ENCODE measurements at places on chromosomes 6 and 20.

DNA sequence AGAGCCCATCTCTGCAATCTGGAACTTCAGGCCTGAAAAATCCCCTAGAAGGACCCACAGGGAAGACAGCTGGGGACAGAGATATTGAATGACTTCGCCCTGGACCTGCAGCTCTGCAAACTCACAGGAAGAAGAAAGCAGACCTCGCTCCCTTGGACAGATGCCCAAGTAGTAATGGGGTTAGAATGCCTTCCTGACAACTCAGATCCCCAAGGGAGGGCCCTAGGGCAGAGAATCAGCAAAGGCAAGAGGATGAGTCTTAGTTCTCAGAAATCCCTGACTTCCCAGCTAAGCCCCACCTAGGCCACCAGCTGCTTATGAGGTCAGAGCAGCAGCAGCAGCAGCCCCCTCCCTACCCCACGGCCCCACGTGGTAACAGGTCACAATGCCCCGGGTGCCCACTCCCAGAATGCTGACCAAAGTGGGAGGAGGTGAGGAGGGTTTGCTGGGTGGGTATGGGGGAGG is at the start of gene C20orf141:
Gene C20orf141 (plus strand): TSS at position 401 of the 465 bp plus-strand sequence. CDS start 198 bp downstream, outside the sequence.
- DNase-seq, result peak; percentile 97
- peaks cover 26% of the 10 kb centered on the region for H3K4me1 ChIP-seq
- H3K27me3 ChIP-seq, result no peaks in the 10 kb centered on the region

GRCh38 chr20:6122873-6123648 is at the start of gene FERMT1:
Gene FERMT1, minus strand, starts transcription at chr20:6123030. Its CDS starts 3,476 bp downstream, at chr20:6119554.
- peaks cover 6% of the 10 kb centered on the region for H3K27me3 ChIP-seq
- H3K36me3 ChIP-seq, result no peaks in the 10 kb centered on the region
- peak; percentile 60 for DNase-seq
- peak within 1 kb of the TSS; percentile 20 for H3K27ac ChIP-seq

- no peaks in the 10 kb centered on the region for H3K36me3 ChIP-seq
- no peaks in the 10 kb centered on the region for H3K4me1 ChIP-seq
- no peaks in the 10 kb centered on the region for H3K27me3 ChIP-seq
- no peak overlapping the region for H3K4me3 ChIP-seq
Measured at GRCh38 chr6:115573861-115574260, 486.8 kb downstream of the FRK start.

- H3K4me1 ChIP-seq, result peaks cover 10% of the 10 kb centered on the region
- DNase-seq, result no peak
- no peak overlapping the region for H3K4me3 ChIP-seq
- H3K27me3 ChIP-seq, result peaks cover 29% of the 10 kb centered on the region
- no peak overlapping the region for H3K27ac ChIP-seq
- no peaks in the 10 kb centered on the region for H3K36me3 ChIP-seq
Measured at GRCh38 chr6:167684276-167685104, 142.2 kb upstream of the AFDN start.

- no peak overlapping the region for H3K27ac ChIP-seq
- no peak overlapping the region for H3K4me3 ChIP-seq
- peak; percentile 51 for DNase-seq
- no peaks in the 10 kb centered on the region for H3K36me3 ChIP-seq
- H3K4me1 ChIP-seq, result no peaks in the 10 kb centered on the region
- H3K27me3 ChIP-seq, result no peaks in the 10 kb centered on the region
Measured at GRCh38 chr6:14046476-14047068, 71.0 kb upstream of the CD83 start.

DNA sequence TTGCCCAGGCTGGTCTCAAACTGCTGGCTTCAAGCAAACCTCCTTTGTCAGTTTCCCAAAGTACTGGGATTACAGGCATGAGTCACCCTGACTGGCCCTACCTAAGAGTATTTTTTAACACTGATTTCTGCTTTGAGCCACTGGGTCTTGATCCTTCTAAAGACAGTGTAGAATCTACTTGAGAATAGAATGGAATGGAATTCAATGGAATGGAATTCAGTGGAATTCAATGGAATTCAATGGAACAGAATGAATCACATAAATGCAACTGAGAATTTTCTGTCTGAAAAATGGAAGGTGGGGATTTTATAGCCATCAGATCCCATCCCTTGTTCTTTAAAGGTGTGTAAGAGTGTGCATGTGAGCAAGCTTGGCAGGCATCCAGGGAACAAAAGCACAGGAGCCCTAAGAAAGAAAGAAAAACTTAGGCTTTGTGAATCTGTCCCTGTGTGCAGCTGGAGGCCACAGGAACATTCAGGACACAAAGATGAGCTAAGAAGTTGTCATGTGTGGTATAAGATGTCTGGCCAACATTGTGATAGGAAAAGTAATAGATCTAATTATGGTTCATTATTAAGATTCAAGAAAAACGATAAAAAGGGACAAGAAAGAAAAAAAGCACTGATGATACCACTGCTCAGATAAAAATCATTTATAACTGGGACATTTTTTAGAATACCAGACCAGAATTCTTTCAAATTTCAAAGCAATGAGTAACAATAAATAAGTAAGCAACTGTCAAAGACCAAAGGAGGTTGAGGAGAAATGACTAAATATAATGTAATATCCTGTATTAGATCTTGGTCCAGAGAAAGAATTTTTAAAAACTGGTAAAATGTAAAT is 681.0 kb upstream of the GJE1 start:
- no peaks in the 10 kb centered on the region for H3K27me3 ChIP-seq
- H3K4me1 ChIP-seq, result peaks cover 2% of the 10 kb centered on the region
- no peak overlapping the region for H3K4me3 ChIP-seq
- DNase-seq, result peak; percentile 51

DNA sequence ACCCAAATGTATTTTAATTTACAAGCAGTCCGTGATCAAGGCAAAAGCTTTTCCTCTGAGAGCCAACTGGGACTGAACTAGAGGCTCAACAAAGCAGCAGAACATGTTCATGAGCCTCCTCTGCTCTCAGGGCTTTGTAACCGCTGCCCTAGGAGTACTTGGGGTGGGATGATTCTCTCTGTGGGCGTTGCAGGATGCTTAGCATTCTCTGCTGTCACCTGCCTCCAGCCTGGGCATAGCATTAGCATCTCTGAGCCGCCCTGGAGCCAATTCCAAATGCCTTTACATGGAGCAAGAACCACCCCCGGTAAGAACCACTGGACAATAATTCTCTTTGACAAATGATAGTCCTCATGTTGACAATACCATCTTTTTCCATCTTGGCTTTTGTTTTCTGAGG is 237.6 kb upstream of the CDH4 start:
- no peaks in the 10 kb centered on the region for H3K36me3 ChIP-seq
- DNase-seq, result no peak
- H3K4me3 ChIP-seq, result no peak overlapping the region
- no peak overlapping the region for H3K27ac ChIP-seq

- H3K4me1 ChIP-seq, result peaks cover 28% of the 10 kb centered on the region
- no peak within 1 kb of the TSS for H3K27ac ChIP-seq
Measured at GRCh38 chr6:1311400-1312202, at the start of gene FOXQ1. Gene FOXQ1, plus strand, starts transcription at chr6:1312098. Its CDS starts 607 bp downstream, at chr6:1312705.

DNA sequence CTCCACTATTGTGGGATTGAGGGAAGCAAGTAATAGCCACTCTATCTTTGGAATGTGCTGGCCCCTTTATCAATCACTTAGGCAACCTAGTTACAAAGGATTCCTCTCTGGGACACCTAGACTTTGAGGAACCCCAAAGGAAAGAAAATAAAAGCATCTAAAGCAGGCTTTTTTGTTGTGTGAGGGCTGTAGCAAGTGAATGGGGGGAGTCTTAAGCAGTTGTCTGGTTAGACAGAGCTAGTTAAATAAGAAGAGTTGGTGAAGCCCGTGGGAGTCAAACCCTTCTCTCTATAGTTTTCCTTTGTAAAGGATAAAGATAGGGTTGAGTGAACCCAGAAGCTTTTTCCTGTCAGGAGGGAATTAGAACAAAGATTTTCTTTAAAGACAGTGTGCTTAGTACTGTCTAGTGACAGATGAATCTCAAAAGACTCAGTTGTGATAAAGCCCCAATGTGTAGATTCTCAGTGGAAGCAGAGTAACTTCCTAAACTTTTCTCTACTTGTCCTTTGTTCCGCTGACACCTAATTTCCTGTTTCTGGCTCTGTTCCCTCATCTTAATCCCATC is 63.3 kb downstream of the HDGFL1 start:
- DNase-seq, result no peak
- no peaks in the 10 kb centered on the region for H3K4me1 ChIP-seq
- no peaks in the 10 kb centered on the region for H3K36me3 ChIP-seq
- no peaks in the 10 kb centered on the region for H3K27me3 ChIP-seq
- H3K27ac ChIP-seq, result no peak overlapping the region
- H3K4me3 ChIP-seq, result no peak overlapping the region

Measured in mesenchymal stem cell (in vitro differentiated cells and primary cell).